AG04450 (cell line): ENCODE measurements at places on chromosomes 7 and 10.

- no peak for DNase-seq
Observed at GRCh38 chr10:84256510-84257342, 11.9 kb downstream of the RGR start.

- no peak for DNase-seq
Observed at GRCh38 chr10:86734207-86734988, 22.0 kb upstream of the BMPR1A start.

- DNase-seq = peak; percentile 11
Observed at GRCh38 chr7:115676080-115676479, 354.5 kb downstream of the TFEC start.

GRCh38 chr10:48902096-48902495 lies 37.5 kb downstream of the LRRC18 start:
- DNase-seq = no peak

GRCh38 chr10:70561070-70561469 lies 41.5 kb downstream of the PRF1 start:
- DNase-seq = no peak

DNA sequence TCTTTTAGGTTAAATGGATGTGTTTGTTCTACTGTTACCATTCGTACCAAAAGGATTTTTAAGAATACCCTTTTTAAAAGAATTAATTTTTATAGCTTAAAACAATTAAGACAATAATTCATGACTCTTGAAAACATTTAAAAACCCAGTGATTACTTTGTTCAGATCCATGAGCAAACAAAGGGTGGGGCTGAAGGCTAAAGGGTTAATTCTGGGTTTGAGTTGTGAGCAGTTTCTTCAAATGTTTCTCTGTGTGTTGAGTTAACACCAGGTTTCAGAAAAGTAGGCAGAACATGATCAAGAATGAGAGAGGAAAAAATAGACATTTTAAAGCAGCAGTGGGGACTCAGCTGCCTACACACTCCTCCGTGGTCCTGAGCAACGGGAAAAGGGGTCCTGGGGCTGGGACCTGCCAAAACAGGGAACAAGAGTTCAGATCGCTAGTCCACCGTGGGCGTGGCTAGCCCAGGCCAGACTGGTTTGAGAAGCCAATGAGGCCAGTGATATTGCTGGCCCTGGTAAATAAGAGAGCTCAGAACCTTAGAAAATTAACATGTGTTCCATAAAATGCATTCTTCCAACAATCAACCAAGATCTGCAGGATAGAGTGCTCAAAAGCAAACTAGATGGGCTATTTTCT lies 14.9 kb upstream of the EZH2 start:
- no peak for DNase-seq

- no peak for DNase-seq
Observed at GRCh38 chr10:120437541-120437940, 19.5 kb upstream of the PLPP4 start.

DNA sequence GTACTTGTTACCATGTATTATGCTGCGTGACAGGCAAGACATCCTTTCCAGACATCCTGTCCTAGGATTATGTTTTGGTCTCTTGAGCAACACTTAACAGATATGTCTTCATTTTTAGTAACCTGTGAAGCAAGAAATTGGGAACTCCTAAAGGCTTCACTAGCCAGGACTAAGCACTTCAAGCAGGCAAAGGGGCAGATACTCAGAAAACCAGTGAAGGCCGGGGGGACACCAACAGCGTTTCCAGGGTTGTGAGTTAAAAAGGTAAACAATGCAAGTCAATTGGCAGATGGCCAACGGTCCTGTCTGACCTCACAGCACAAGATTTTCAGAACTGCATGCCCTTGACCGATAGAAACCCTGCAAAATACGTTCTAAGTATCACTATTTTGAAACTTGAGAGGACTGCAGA lies 77.6 kb upstream of the SFMBT2 start:
- no peak for DNase-seq

- no peak for DNase-seq
Observed at GRCh38 chr7:50448823-50449222, 1.3 kb downstream of the FIGNL1 start.

- DNase-seq = no peak
Observed at GRCh38 chr7:24923172-24923865, 56.7 kb downstream of the OSBPL3 start.

DNA sequence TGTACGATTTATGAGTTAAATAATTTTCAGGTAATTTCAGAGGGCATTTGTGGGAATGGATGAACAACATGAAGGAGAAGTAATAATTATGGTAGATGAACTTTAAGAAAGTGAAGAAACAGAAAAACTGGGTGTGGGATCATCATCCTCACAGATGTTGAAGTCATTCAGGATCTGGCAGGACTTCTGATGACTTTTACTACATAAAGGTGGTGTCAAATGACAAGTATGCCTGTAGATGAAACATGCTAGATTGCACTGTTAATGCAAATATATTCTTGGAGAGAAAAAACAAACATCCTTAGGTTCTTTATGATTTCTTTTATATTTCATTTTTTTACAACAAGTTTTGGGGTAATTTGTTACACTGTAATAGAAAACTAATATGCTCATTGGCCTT lies 230.2 kb downstream of the PCLO start:
- DNase-seq = no peak

GRCh38 chr10:51654918-51655317 lies 44.5 kb downstream of the CSTF2T start:
- DNase-seq = no peak

GRCh38 chr7:139924461-139924860 lies 95.4 kb downstream of the TBXAS1 start:
- no peak for DNase-seq

- no peak for DNase-seq
Observed at GRCh38 chr10:31508882-31509281, 189.9 kb downstream of the ZEB1 start.

- DNase-seq = no peak
Observed at GRCh38 chr7:64654796-64655548, 11.0 kb upstream of the ZNF107 start.

DNA sequence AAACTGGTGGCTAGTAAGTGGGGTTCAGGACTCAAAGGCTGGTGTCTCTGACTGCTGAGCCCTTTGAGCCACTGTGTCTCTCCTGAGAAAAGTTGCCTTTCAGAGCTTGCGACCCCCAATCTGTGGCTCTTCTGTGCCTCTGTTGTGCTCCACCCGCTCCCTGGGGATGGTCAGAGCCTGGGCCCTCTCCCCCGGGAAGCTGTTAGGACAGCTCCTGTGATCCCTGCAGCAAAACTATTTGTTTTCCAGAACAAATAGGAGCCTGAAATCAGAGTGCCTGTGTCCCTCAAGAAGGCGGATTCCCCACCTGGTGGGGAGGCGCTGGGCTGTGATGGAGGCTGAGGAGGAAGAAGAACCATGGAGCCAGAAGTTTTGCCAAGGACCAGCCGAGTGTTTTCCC lies 56.4 kb upstream of the MXI1 start:
- no peak for DNase-seq

DNA sequence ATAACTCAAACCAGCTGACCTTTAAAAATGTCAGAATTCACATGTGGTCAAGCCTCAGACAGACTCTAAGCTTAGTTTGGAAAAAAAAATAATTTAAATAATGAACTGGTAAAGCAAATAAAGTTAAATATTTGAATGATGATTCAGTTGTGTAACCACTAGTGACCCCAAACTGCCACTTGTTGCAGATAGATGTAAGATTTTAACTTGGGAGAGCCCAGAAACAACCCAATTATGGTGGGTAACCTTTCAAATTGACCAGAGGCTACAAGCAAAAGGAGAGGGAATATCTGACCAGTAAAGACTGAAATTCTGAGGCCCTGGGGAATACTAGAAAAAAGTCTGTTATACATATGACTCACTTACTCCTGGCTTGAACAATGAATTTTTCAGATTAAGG lies 268.1 kb downstream of the HPSE2 start:
- DNase-seq = no peak

DNA sequence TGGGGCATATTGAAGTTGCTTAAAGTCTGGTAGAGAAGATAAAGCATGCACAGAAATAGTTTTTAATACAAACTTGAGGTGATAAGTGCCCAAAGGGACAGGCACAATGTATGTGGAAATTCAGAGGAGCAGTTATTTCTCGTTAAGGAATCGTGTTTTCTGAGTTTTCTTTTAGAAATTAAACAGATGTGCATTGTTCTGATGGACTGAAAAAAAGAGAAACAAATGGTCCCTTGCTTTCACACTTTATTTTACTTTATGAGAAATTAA lies 45.6 kb downstream of the CNNM2 start:
- no peak for DNase-seq

- no peak for DNase-seq
Observed at GRCh38 chr7:46192271-46192670, 271.2 kb upstream of the IGFBP3 start.

DNA sequence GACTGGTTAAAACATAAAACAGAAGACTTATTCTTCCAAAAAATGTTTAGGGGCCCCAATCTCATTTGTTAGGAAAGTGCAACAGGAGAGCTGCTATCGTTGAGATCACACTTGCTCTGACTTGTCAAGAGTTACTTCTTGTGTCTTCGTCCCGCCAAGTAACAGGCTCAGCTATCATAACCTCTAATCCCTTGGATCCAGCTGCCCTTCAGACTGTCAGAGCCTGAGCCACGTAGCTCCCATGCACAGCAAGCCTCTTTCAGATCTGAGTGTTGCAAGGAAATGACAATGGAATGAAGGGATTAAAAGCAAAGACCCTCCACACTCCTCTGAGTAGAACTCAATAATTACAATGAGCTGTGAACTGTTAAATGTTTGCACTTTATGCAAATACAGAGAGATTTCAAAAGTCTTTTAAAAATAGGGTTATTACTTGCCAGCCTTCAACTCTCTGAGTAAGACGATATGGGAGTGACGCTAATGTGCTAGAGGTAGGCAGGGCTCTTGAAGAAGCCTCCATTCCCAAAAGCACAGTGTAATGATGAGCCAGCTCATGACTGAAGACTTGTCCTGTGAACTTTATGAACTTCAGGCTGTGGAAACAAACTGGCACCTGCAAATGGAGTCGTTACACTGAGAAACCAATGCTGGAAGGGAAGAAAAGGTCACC lies 28.4 kb upstream of the CDK13 start:
- DNase-seq = no peak

DNA sequence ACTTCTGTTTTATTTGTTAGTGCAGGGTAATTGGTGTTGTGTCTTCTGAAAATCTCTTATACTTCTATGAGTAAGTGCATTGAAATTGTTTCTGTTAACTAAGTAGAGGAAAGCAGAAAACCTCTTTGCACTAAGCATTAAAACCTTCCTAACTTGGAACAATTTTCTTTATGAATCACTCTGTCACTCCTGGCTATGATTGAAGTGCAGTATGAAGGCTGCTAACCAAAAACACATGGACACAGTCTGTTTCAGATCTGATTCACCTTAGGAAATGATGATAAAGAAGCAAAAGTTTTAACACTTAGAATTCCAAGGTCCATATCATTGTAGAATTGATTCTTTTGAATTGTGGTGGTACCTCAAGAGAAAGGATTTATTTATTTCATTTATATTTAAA lies 41.9 kb downstream of the MET start:
- DNase-seq = peak; percentile 24

GRCh38 chr10:13158401-13158800 lies 3.0 kb upstream of the MCM10 start:
- DNase-seq = no peak

- DNase-seq = no peak
Observed at GRCh38 chr7:110421490-110422241, 669.3 kb upstream of the LRRN3 start.

DNA sequence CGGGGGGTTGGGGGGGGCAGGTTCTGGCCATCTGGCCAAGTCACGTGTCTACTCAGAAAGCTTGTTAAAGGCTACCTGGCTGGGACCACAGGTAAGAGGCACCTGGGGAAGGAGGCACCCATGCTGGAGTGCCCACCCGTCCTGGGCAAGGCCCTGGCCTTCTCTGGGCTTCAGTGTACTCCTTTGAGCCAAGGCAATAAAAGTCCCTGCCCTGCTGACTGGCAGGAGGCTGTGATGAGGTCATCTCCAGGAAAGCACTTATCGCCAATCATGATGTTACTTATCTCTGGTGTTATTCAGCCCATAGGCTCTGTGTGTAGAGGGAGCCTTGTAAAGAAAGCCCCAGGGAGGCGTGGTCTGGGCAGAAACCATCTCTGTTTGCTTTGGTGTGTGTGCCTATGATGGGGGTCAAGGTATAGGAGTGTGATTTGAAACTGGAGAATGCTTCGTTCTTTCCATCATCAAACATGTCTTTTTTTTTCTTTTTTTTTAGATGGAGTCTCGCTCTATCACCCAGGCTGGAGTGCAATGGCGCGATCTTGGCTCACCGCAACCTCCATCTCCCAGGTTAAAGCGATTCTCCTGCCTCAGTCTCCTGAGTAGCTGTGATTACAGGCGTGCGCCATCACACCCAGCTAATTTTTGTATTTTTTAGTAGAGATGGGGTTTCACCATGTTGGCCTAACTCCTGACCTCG lies 2.5 kb upstream of the CLDN4 start:
- no peak for DNase-seq

GRCh38 chr7:143439866-143440265 lies 3.4 kb upstream of the TAS2R60 start:
- DNase-seq = no peak

GRCh38 chr10:79158402-79159097 lies 89.8 kb downstream of the ZMIZ1 start:
- DNase-seq = no peak

- no peak for DNase-seq
Observed at GRCh38 chr7:2805213-2805944, 38.7 kb downstream of the GNA12 start.

DNA sequence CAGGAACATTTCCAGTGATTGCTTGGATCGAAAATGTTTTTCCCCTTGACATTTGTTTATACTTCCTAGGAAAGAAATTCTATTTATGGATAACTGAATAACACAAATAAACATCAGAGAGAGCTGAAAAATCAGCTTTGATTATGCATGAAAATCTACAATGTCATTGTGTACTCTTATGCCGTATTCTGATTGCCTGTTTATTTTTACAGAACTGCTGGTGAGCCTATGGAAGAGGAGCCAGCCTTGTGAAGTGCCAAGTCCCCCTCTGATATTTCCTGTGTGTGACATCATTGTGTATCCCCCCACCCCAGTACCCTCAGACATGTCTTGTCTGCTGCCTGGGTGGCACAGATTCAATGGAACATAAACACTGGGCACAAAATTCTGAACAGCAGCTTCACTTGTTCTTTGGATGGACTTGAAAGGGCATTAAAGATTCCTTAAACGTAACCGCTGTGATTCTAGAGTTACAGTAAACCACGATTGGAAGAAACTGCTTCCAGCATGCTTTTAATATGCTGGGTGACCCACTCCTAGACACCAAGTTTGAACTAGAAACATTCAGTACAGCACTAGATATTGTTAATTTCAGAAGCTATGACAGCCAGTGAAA lies 121.5 kb downstream of the TWIST1 start:
- DNase-seq = no peak

- DNase-seq = no peak
Observed at GRCh38 chr7:50661345-50662040, 96.3 kb upstream of the DDC start.

DNA sequence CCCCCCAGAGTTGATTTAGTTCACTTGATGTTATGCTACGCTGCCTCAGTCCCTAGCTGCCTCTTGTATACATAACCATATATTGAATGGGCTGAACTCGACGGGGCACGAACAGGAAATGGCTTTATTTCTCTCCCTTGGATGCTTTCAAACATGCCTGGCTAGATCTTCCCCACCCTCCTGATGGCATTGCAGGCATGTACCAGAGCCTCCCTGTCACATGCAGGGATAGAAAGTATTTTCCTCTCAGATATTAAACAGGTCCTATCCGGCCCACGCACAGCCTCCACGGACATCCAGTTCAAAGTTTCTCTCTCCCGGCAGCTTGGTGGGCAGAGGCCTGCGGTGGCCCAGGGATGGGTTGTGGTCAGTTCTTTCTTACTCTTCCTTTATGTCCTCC lies 422.1 kb downstream of the RPS24 start:
- no peak for DNase-seq
